ENCODE measurements at places on chromosomes 3 and 15.

GRCh38 chr15:78320183-78320582 is 20.0 kb upstream of the CRABP1 start:
- no peak for DNase-seq

DNA sequence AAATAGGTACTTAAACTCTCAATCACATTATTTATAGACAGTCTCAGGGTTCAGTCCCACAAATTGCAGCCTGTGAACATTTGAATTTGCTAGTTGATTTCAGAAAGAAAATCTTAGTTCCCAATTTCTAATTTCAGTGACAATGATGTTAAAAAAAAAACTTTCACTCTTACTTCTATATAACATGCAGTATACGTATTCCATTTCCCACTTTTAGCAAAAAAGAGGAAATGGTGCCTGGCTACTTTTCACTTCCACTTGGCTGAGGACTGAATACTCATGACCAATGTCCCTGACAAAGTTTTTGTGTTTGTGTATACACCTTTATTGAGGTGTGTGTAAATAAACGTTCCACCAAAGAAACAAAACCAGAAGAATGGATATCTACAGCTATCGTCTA is 32.1 kb upstream of the XCR1 start:
- no peak for DNase-seq

- DNase-seq, result no peak
Measured at GRCh38 chr15:59936741-59937140, 67.4 kb upstream of the FOXB1 start.

- no peak for DNase-seq
Measured at GRCh38 chr3:146505516-146505915, 36.2 kb upstream of the PLSCR2 start.

DNA sequence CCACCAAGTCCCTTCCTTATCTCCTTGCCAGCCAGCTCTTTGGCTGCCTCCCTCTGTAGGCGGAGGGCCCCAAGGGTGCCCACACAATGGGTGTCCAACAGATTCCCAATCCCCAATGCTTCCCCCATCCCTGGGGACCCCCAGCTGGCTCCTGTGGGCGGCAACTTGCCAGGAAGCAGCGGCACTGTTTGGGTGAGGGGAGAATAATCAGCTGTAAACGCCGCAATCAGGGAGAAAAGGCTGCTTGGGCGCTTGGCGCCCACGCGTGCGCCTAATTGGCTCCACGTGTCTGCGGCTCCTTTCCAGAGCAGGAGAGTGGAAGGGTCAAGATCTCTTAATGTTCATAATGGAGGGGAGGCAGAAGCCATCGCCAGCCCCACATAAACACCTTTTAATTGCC is 67.9 kb upstream of the TMEM115 start:
- no peak for DNase-seq

- no peak for DNase-seq
Measured at GRCh38 chr15:62075595-62076277, 9.0 kb downstream of the C2CD4A start.

- no peak for DNase-seq
Measured at GRCh38 chr3:156291272-156292123, 171.1 kb downstream of the KCNAB1 start.

- DNase-seq, result no peak
Measured at GRCh38 chr3:28765194-28765593, 416.6 kb upstream of the AZI2 start.

GRCh38 chr3:134857776-134858362 is 62.8 kb downstream of the EPHB1 start:
- no peak for DNase-seq

DNA sequence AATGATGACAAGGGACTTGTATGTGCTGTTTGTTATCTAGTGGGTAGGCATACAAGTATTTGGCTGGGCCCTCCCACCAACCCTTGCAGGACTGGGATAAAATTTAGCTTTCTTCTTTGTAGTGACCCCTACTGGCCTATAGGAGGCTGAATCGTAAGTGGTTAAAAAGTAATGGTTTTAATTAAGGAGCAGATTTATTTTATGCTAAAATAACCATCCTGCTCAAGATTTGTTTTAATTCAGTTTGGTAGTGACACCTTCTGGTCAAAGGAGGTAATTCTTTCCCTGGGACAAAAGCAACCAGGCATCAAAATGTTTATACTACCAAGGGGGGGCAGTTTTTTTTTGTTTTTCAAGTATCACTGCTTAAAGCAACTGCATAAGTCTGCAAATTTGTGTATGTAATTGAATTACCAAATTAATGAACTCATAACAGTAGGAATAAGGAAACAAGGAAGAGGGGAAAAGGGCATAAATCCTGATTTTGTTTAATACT is 70.7 kb downstream of the TOP2B start:
- no peak for DNase-seq

DNA sequence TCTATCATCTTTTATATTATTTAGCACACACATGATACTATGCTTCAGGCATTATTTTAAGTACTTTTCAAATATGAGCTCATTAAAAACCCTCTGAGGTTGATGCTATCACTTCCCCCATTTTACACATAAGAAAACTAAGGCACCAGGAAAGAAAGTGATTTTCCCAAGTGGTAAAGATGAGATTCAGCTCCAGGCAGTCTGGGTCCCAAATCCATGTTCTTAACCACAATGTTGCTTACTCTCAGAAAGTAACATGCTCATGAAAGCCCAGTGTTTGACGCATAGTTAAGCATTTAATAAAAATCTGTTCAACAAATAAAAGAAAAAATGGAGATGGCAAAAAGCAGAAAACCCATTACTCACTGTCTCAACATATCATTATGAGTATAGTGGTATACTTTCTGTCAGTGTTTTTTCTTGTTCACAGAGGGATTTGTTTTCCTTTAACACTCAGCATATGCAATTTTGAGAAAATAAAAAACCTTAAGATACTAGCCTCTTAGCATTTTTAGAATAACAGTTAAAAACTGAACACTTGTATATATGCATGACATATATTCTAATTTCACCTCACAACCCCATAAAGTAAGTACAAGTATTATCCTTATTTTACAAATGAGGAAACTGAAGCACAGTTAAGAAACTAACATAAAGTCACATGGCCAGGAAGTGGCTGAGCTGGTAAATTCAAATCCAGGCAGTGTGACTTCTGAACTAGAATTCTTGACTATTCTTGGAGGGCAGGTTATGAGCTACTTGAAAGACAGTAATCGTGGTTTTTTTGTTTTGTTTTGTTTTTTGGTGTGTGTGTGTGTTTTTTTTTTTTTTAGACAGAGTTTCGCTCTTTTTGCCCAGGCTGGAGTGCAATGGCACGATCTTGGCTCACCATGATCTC is 10.4 kb downstream of the PEAK1 start:
- no peak for DNase-seq

DNA sequence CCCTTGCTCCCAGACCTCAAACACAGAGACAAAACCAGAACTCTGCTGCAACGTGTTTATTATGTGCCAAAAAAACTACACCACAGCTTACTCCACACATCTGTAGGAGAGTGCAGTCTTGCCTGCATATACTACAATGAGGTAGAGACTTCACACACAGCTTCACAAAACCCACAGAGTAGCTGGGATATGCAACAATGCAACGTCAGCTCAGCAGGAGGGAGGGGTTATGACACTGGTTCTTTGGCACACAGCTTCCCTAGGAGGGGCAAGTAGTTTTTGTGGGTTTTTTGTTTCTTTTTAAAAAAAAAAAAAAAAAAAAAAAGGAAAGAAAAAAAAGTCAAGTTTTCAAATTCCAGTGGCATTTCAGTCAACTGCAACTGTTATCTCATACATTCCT is 2.9 kb upstream of the RPS17 start:
- no peak for DNase-seq

GRCh38 chr3:152047465-152047864 is 174.0 kb downstream of the SUCNR1 start:
- DNase-seq, result no peak

DNA sequence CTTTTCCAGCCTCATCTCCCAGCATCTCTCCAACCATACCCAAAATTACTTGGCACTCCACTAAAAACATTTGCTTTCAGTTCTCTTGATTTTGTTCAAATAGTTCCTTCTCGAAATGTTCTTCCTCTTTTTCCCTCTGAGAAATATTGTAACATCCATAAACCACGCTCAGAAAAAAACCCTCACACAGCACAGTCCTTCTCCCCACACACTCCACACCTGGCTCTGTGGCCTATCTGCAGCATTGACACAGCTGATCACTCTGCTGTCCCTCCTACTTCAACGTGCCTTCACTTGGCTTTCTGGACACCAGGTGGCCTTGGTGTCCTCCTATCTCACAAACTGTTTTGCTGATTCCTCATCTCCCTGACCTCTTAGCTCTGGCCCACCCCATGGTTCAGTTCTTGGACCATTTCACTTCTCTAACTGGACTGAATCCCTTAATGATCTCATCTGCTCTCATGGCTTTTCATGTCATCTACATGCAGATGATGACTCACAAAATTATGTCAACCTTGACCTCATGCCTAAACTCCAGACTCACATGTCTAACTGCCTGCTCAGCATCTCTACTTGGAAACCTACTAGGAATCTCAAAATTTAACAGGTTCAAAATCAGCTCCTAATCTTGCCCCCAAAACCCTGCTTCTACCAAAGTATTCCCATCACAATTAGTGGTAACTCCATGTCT is 93.3 kb downstream of the TRIM42 start:
- no peak for DNase-seq

GRCh38 chr15:46129145-46129544 is 494.3 kb downstream of the SQOR start:
- DNase-seq, result no peak

DNA sequence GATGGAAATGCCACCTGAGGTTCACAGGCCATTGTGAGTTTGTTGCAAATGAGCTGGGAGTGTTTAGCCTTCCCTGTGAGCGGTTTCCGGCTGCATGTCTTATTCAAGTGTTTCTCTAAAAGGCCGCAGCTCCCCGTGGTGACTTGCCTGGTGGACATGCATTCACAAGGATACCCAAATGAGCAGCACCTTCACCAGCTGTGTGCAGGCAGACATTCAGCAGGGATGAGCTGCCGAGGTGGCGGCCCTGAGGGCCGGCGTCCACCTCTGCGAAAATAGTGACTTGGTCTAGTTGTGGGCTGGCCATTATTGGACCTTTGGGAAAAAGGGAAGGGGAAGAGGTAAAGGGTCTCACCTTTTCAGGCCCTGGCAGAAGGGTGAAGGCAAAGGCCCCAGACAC is 23.4 kb downstream of the SPSB4 start:
- DNase-seq, result no peak

DNA sequence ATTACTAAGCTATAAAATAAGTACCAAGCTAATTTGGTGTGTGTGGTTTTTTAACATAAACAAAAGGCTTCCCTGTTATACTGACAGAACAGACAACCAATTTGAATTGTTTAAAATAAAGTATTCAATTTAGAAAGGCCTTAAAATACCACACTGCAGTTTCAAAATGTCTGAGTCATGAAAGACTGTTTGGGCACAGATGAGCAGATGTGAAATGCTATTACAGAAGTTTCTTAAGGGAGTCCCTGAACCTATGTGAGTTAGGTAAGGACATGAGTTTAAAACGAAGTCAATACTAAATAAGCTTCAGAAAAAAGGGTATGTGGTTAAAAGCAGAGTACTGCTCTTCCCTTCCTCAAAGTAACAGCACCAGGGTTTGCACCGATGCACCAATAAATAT is 69.7 kb upstream of the SETMAR start:
- DNase-seq, result no peak

DNA sequence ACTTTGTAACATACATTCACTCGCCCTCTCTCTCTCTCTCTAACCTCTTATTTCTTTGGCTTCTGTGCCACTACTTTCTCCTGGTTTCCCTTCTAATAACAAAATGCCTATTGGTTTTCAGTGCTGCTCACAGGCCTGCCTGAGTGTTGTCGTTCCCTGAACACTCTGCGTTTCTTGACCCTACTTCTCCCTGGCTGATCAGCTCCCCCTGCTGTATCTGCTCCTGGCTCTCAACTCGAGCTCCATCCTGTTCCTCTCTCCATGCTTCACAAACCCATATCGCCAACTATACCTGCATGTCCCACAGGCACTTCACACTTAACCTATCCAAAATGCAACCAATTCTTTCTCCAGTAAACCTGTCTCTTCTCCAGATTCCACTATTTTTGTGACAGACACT is 111.4 kb downstream of the OPA1 start:
- DNase-seq, result no peak

DNA sequence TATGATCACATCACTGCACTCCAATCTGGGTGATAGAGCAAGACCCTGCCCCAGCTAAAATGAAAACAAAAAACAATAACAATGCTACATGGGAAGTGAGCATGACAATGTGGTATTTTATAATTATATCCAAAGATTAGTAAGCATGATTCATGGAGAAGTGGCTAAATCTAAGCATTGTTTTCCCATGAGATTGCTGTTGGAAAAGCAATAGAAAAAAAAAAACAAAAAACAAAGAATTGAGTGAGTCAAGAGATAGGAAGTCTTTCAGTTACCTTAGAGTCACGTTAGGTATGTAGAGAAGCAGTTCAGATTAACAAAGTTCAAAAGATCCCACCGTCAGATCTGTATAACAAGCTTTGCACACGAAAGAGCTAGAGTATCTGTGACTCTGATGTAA is 210.3 kb upstream of the CNTN6 start:
- DNase-seq, result no peak

- no peak for DNase-seq
Measured at GRCh38 chr3:195080571-195081151, 190.3 kb downstream of the XXYLT1 start.

DNA sequence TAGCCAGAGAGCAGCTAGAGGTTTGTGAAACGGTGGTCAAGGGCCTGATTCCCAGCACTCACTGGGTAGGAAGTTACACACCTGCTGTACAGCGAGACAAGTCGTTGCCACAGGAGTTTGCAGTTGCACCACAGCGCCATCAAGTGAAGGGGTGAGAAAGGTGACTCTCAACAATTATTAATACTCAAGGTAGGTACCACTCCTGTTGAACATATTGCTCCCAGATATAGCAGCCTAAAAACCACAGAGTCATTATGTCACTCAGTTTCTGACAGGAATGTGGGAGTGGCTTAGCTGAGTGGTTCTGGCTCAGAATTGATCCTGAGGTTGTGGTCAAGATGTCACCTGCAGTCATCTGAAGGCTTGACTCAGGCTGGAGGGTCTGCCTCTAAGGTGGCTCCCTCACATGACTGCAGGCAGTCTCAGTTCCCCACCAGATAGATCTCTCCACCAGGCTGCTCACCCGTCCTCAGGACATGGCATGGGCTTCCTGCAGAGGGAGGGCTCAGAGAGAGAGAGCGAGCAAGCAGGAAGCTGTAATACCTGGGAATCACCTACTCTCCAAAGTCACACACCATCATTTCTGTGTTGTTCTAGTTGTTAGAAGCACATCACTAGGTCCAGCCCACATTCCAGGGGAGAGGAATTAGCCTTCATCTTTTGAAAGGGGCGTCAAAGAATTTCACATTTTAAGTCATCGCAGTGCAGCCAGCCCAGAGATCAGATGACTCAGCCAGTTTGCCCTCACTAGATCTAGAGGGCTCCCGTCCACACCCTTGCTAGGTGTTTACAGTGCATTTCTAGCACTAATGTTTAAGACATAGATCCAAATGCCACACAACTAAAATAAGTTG is 17.0 kb upstream of the ANO10 start:
- no peak for DNase-seq

GRCh38 chr15:37076543-37076942 is 23.8 kb downstream of the MEIS2 start:
- DNase-seq, result no peak
